Keratinocyte (primary cell): ENCODE measurements at places on chromosomes 1 and 21. TPM values are rescaled to one million over a fixed set of nuclear protein-coding genes. Genes with fewer than 3 reads are reported as not detected.

- no peak for DNase-seq
Measured at GRCh38 chr1:165900576-165901380, 73.4 kb downstream of the UCK2 start.

- DNase-seq = no peak
Measured at GRCh38 chr1:201270616-201271390, 12.5 kb upstream of the PKP1 start.

- no peak for DNase-seq
Measured at GRCh38 chr1:11373895-11374747, 101.1 kb downstream of the UBIAD1 start.

The PROK1 gene
- not detected in 3 replicates for polyA plus RNA-seq

The HUNK gene
- polyA plus RNA-seq = 0.01 to 0.03 TPM in 2 of 3 replicates, not detected in the other

The ZNF326 gene
- polyA plus RNA-seq = 9.5 to 22.7 TPM (median 10.4 TPM) in 3 replicates

- DNase-seq = no peak
Measured at GRCh38 chr1:204091066-204091465, 18.2 kb downstream of the SOX13 start.

The RPE65 gene
- not detected in 3 replicates for polyA plus RNA-seq

The GJB5 gene
- polyA plus RNA-seq = 169 to 244 TPM (median 235 TPM) in 3 replicates

GRCh38 chr1:924656-925560 is 1.2 kb downstream of the SAMD11 start:
- DNase-seq = no peak

The TACSTD2 gene
- 241 to 382 TPM (median 335 TPM) in 3 replicates for polyA plus RNA-seq

- no peak for DNase-seq
Measured at GRCh38 chr1:155085504-155086127, 7.0 kb downstream of the EFNA3 start.

The PPIAL4G gene
- not detected in 3 replicates for polyA plus RNA-seq

GRCh38 chr1:31133368-31133767 is 67.9 kb upstream of the PUM1 start:
- no peak for DNase-seq

DNA sequence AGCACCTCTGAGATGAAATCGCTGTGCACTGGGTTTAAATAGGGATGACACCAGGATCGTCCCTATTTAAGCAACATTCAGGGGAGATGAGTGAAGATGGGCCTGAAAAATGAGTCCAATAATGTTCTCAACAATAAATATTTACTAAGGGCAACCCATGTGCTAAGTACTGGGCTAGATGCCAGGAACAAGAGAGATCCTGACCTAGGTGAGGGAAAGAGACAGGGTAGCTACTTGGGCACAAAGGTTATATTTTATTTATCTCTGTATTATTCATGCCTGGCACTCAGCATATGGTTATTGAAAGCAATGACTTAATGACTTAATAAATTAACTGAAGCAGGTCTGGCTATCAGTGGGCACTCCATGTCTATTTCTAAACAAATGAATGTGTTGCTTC is 27.4 kb upstream of the AVPR1B start:
- DNase-seq = no peak
